ENCODE measurements at places on chromosomes 1 and 21.

GRCh38 chr1:218433744-218434143, 88.6 kb downstream of the TGFB2 start:
- DNase-seq, result no peak

- no peak for DNase-seq
Measured at GRCh38 chr1:66476774-66477173, 57.2 kb upstream of the SGIP1 start.

DNA sequence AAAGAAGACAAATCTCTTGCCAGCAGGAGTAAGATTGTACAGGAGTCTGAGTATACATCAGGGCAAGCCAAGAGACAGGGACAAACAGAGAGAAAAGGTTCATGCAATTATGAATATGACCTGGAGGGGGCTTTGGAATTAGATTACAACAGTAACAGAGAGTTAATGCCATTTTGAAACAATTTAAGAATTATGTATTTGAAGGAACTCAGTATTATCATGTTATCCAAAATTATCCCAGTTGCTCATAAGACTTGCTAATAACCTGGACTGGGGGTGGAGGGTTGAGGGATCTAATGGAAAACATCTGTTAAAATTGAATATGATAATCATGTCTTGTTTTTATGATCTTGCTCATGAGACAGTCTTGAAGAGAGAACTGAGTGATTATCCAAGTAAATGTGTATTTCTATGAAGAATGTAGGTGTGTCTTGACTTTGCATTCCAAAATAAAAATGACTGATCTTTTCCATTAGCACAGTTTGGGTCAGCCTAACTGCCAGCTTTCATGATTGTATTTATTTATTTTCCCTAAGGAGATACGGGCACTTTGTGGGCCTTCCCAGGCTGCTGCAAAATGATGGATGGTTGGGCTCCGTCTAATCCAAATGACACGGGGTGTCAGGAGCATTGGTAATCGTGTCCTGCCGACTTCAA, 117.7 kb downstream of the ERG start:
- DNase-seq, result no peak

GRCh38 chr1:70171512-70171911, 33.9 kb downstream of the LRRC40 start:
- DNase-seq, result no peak

GRCh38 chr21:42525029-42525581, 11.5 kb downstream of the SLC37A1 start:
- no peak for DNase-seq

- DNase-seq, result no peak
Measured at GRCh38 chr1:220786337-220787068, at the start of gene MTARC1. Gene MTARC1 (plus strand): TSS chr1:220786913. CDS start chr1:220786945, 32 bp downstream.

DNA sequence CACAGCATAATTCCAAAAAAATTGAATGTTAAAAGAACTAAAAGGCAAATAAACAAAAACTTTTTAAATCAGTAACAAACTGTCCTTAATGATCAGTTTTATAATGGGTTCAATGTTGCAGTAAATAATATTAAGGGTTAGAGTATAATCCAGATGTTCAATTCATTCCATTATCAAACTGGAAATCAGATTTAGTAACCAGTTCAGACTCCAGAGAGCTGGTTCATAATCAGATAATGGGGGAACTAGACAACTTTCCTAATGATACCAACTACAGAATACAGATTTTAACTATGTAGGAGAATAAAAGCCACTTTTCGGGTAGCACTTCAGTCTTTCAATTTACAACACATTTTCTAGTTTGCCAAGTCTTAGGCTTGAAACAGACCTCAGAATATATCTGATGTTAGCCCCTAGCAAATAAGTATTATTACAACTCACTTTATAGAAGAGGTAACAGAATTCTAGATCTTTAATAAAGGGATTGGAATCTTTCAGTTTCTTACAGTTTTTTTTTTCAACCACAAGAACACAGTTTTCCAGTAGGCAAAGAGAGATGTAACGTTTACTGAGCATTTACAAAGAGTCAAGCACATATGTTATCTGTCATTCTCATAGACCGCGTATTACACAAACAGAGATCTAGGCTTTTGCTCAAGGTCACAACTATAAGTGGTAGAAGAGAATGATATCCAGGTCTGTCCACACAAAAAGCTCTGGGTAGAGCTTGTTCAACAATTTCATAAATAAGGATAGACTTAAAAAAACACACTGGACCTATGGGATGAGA, 1.9 kb upstream of the DCAF6 start:
- no peak for DNase-seq

DNA sequence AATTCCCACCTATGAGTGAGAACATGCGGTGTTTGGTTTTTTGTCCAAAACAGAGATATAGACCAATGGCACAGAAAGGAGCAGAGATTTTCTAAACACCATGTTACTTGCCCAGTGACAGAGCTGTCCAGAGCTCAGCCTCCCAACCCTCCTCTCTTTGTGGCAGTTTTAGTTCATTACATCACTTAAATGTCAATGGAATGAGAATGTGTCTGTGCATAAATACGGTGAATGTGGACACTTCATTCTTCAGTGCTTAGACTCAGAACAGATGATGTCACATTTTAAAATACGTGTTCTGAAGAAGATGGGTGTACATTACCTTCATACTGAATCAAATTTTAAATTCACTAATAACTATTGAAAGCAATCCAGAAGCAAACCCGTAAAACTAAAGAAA, 374.9 kb downstream of the DSCAM start:
- DNase-seq, result no peak

- no peak for DNase-seq
Measured at GRCh38 chr1:66270119-66270812, 263.7 kb upstream of the SGIP1 start.

DNA sequence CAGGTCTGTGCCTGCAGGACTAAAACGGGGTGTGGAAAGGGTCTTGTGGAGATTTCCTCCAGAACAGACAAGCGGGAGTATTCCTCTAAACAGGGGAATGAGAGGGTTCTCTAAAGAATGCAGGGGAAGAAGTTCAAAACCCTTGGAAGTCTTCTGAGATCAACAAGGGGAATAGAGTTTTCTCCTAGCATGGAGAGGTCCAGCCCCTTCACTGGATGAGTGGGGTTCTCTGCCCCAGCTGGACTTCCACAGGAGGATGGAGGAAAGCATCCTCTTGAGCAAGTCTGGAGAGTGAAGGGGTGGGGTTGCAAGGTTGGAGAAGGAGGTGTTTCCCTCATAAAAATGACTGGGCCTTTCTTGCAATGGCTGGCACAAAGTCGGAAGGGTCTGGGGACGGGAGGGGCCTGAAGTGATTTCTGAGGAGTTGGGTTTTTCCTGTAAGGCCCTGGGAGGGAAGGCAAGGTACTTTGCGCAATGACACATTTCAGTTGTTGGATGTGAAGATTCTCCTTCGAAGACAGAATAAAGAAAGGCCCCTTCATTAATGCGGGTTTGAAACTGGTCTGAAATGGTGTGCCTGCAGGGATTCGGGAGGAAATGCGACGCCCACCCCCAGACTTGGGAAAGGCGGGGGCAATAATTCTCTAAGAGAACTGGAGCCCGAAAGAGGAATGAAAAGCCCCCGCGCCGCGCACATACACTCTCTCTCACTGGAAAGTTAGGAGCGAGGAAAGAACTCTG, 884 bp downstream of the SPATA6 start:
- DNase-seq, result no peak

DNA sequence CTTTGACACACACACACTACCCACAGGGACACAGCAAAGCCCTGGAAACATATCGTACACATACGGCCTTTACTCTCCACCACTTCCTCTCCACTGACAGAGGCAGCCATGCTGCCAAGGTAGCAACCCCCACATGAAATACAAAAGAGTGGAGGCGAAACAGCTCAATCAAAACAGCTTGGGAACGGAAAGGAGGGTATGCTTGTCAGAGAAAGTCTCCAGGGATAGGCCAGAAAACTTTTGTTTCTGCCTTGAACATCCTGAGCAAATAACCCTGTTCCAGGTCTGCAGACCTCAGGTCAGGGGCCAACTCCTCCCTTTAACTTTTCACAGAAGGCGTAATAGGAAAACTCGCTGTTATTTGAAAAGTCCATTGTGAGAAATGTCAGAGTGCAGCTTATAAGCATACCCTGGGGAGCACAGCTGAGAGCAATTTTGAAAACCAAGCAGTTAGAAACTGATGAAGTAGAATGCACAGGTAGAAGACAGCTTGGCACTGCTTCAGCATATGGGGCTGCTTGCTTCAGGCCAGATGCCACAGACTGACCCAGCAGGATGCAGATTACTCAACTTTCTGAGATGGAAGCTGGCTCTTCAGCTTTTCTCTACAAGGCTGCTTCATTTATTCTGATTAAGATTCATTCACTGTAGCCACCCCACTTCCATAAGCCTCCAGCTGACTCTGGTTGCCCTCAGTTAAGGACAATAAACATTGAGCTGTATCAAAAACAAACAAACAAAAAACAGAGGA, 18.0 kb downstream of the KIAA0319L start:
- no peak for DNase-seq

DNA sequence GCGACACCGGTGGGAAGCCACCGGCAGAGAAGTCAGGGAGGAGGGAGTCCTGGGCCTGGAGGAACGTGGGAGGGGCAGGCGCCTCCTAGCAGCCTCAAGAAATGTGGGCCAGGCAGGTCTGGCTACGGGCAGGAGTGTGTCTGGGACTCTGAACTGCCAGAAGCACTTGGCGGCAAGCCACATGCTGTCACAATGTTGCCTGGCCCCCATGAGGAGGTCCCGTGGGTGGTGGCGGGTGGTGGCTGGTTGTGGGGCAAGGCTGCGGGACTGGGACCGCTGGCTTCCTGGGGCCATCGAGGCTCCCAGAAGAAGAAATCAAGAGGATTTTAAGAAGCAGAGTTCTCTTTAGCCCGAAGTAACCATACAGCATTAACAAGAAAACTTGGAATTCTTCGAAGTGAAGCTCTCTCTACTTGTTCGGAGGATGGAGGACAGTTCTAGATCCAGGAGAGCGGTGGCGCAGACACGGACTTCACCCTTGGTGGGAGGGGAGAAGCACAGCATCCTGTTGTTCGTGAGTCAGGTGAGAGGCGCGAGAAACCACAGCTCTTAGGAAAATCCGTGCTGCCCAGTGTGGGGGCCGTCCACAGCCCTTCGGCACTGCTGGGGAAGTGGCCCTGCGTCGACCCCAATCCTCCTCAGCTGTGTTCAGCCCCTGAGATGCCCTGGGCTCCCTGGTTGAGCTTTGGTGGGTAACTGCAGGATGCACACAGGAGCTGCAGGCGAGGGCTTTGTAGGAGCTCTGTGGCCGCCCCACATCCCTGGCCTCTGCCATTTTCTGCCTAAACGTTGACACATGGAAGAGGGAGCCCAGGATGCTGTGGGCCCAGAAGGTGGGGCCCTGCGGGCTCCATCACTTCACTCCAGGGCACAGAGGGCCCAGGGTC, 12.4 kb downstream of the SKI start:
- DNase-seq, result no peak

DNA sequence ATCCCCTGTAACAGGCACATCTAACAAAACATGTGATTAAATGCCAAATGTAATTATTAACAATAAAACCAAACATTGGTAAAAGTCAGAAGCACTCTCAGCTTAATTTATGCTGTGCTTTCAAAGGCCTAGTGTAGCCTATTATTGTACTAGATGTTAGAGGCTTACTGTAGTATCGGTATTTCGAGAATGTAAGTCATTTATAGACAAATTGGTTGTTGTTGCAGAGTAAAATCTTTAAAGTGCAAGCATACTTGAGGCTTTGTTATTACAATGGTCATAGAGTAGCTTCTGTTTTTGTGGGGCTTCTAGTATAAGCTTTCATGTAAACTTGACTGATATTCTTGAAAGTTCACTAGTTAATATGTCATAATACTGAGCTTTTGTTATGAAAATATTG, 965.8 kb downstream of the PLA2G4A start:
- no peak for DNase-seq

- DNase-seq, result no peak
Measured at GRCh38 chr1:206456577-206457370, 13.5 kb upstream of the IKBKE start.

GRCh38 chr21:35925497-35925896, 134.8 kb downstream of the SETD4 start:
- DNase-seq, result no peak

GRCh38 chr1:43973981-43974442, 748 bp upstream of the ATP6V0B start:
- no peak for DNase-seq

GRCh38 chr21:18373606-18374005, 30.0 kb downstream of the TMPRSS15 start:
- DNase-seq, result no peak

GRCh38 chr1:193726722-193727121, 540.3 kb upstream of the B3GALT2 start:
- DNase-seq, result no peak

- DNase-seq, result no peak
Measured at GRCh38 chr1:85406081-85406480, 58.9 kb downstream of the DDAH1 start.

DNA sequence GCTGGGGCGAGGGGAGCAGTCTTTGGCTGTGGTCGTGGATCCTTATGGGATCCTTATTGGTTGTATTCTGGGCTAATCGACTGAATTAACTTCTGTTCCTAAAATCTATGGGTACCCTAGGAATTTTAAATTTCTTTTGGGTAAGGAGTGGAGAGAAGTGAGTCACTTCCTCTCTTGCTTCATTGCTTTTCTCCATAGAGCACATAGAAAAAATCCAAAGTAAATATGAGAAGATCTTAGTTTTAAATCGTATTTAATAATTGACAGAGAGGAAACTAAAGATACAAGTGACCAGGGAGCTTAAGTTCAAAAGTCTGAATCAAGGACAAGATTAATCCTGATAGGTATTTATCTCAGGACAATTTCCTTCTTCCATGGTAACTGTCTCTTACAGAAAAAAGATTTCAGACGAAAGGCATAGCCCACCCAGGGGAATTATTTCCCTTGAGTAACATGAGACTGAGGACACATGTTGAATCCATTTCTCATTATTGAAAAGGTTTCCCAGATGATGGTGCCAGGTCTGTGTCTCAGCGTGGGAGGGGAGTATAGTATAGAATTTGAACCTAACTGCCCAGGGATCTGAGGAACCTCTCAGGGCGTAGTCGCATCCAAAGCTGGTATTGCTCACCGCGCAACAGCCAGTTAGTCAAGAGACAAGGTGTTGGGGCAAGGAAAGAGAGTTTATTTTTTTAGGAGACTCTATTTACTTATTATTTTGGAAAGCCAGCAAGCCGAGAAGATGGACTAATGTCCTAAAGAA, 28.7 kb upstream of the FASLG start:
- DNase-seq, result no peak

GRCh38 chr1:176638713-176639526, 175.9 kb downstream of the PAPPA2 start:
- no peak for DNase-seq

GRCh38 chr1:108983114-108983513, 19.8 kb upstream of the CLCC1 start:
- DNase-seq, result no peak

DNA sequence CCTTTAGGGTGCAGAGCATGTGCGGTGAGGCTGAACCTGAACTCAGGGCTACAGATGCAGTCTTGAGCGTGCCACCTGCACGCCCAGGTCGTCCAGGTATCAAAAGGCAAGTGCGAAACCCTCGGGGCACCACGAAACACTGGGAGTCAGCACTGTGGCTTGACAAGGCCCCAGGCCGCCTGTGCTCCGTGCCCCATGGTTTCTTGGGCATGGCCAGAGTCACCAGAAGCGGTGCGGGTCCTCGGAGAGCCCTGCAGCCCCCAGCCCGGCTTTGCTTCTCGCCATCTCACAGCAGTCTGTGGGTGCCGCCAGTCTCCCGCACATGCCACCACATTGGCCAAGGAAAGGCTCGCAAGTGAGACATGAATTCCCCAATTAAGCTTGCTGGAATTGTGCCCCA, 117.3 kb downstream of the PGBD5 start:
- DNase-seq, result no peak

GRCh38 chr1:30706528-30706927, 16.9 kb downstream of the MATN1 start:
- no peak for DNase-seq
